ENCODE measurements at places on chromosomes 4 and X.

DNA sequence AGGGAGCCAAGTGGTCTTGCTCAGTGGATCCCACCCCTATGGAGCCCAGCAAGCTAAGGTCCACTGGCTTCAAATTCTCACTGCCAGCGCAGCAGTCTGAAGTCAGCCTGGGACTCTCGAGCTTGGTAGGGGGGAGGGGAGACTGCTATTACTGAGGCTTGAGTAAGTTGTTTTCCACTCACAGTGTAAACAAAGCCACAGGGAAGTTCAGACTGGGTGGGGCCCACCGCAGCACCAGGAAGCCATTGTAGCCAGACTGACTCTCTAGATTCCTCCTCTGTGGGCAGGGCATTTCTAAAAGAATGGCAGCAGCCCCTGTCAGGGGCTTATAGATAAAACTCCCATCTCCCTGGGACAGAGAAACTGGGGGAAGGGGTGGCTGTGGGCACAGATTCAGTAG, 721.0 kb upstream of the NDST4 start:
- no peak for DNase-seq

DNA sequence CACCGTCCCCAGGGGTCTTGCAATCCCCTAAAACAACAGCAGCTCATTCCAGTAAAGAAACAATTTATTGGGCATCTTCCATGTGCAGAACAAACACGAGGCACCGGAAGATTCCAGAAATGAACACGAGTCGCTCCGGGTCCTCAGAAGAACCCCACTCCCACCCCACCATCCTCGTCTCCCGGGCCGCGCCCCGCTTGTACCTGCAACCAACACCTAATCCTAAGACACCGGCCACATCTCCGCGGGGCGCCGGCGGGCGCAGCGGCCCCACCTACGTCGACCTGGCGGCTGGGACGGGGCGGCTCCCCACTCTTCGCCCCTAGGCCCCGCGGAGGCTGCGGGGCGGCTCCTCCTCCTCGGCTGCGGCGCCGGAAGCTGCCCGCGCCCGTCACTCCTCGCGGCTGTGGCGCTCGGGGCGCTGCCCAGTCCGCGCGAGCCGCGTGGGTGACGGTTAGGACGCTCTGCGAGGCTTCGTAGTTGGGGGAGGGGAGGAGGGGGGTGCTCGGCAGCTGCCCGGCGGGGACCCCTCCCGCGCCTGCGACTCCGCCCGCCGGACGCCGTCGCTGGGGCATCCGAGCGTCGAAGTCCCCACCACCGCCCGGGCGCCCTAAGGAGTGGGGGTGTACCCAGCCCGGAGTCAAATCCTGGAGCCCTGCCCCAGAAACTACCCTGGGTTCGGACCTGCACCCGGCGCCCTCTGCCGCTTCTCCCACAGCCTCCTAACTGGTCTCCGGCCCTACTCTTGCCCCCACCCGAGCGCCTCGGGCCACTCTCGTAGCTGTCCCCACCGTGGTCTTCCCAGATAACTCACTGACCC, at the start of gene CCDC158:
CCDC158 (minus strand) TSS at position 380 of the 820 bp plus-strand sequence. CDS start 17,934 bp downstream, outside the sequence.
- no peak for DNase-seq

DNA sequence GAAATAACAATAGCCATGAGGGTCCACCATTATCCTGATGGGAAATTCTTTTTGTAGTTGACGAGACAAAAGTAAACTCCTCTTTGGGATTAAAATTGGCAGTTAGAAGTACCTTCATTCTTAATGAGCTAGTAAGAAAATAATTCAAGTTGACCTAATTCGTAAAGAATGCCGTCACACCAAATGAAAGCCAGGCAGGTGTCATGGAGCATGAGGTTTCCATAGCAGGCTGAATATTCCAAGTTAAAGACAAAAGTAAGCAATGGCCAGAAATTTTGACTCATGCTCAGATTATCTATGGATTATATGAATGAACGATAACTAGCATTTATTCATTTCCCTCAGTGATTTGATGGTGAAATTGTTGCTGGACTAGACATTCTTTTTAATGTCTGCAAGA, 192.2 kb upstream of the FAT1 start:
- DNase-seq, result no peak

DNA sequence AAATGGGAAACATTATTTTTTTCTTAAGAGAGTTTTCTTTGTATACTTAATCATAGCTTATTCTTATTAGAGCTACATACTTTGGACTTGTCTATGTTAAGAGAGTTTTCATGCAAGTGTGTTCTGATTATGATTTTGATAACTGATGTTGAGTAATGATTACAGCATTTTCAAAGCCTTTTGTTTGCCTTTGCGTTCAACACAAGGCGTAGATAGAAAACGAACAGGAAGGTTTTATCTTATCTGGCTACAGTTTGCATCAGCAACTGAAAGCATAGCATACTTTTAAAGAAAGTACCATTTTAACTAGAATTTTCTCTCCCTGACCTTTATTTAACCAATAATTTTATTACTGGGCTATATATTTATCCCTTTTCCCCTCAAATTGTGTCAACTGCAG, 51.6 kb upstream of the PDLIM5 start:
- DNase-seq, result no peak

- DNase-seq, result no peak
Measured at GRCh38 chr4:170004651-170005295, 21.4 kb downstream of the MFAP3L start.

GRCh38 chr4:15242021-15242420, 185.8 kb upstream of the C1QTNF7 start:
- DNase-seq, result no peak

DNA sequence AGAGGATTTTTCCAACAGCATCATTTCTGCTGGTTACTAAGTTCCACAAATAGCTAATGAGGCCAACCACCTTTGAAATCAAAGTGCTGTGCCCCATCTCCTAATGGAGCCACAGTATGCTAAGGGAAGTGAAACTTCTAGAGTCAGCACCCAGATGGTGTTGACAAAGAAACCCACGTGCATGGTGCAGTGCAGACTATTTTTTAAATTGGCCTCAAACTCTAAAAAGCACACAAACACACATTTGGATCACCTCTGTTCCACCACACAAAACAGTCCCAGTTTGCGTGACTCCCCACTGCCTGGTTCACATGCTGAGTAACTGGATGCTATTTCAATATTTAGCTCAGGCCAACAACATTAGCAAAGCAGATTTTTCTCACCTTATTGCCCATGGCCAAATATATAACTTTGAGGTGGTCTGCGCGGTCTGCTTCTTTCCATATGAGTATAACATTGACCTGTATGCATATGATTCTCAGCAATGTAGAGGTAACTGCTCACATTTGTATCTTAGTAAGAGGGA, 69.9 kb downstream of the AMELX start:
- no peak for DNase-seq

GRCh38 chrX:5979338-5979737, 249.3 kb downstream of the NLGN4X start:
- DNase-seq, result no peak

- no peak for DNase-seq
Measured at GRCh38 chr4:155687380-155687982, 20.8 kb downstream of the GUCY1A1 start.

- DNase-seq, result no peak
Measured at GRCh38 chr4:111450867-111451266, 694.4 kb upstream of the FAM241A start.

- no peak for DNase-seq
Measured at GRCh38 chrX:64975491-64975890, 759 bp downstream of the ZC4H2 start.

- DNase-seq, result no peak
Measured at GRCh38 chr4:159780196-159780922, 677.5 kb downstream of the RAPGEF2 start.
